HFFc6 (cell line): ENCODE measurements at places on chromosomes 3 and 15. TPM values are rescaled to one million over a fixed set of nuclear protein-coding genes. Genes with fewer than 3 reads are reported as not detected.

- peaks cover 7% of the 10 kb centered on the region for H3K4me1 ChIP-seq
- H3K27ac ChIP-seq: no peak overlapping the region
- peak; percentile 33 for DNase-seq
- H3K4me3 ChIP-seq: no peak overlapping the region
- no peaks in the 10 kb centered on the region for H3K27me3 ChIP-seq
These were observed 18.5 kb upstream of the C3orf62 start for GRCh38 chr3:49295489-49296058.

- no peak for DNase-seq
- peaks cover 33% of the 10 kb centered on the region for H3K4me1 ChIP-seq
- H3K4me3 ChIP-seq: no peak overlapping the region
- no peaks in the 10 kb centered on the region for H3K36me3 ChIP-seq
- peaks cover 1% of the 10 kb centered on the region; the same call in 1 of the 2 replicates for H3K27me3 ChIP-seq
These were observed 256.5 kb upstream of the CBLB start for GRCh38 chr3:106125321-106125720.

DNA sequence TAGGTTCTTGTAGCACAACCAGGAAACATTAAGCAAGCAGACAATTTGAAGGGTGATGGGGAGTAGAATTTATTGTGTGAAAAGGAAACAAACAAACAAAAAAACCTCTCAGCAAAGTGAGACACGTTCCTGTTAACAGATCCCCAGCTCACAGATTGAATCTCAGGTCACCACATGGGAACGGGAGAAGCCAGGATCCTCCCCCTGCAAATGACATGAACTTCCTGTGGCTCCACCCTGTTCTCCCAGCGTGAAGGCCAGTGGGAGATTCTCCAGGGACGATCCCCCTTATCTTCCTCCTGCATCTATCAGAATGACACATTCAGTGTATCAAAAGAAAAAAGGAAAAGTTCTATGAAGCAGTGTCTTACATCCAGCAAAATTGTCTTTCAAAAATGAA is 1488.1 kb downstream of the OTOL1 start:
- peaks cover 20% of the 10 kb centered on the region; the same call in 1 of the 2 replicates for H3K4me1 ChIP-seq
- no peak for DNase-seq
- peak overlapping the region; percentile 2; the same call in 1 of the 2 replicates for H3K27ac ChIP-seq
- peaks cover 4% of the 10 kb centered on the region; the same call in 1 of the 2 replicates for H3K36me3 ChIP-seq

Gene MME
- 49.5 to 85.5 TPM (median 55.0 TPM) in 3 replicates for total RNA-seq

- peaks cover 16% of the 10 kb centered on the region for H3K36me3 ChIP-seq
- peak overlapping the region; percentile 95 for H3K4me3 ChIP-seq
- peak overlapping the region; percentile 98 for H3K27ac ChIP-seq
- peaks cover 10% of the 10 kb centered on the region for H3K27me3 ChIP-seq
These were observed 5.5 kb downstream of the CSRNP1 start for GRCh38 chr3:39147711-39148434.

GRCh38 chr3:140216249-140216648 is 281.3 kb downstream of the CLSTN2 start:
- H3K4me1 ChIP-seq: no peaks in the 10 kb centered on the region
- no peak for DNase-seq
- H3K27ac ChIP-seq: no peak overlapping the region

GRCh38 chr15:25391971-25392721 is 46.7 kb downstream of the UBE3A start:
- no peak overlapping the region for H3K27ac ChIP-seq
- H3K36me3 ChIP-seq: peaks cover 30% of the 10 kb centered on the region
- no peak overlapping the region for H3K4me3 ChIP-seq

GRCh38 chr15:23403550-23403949 is 43.5 kb downstream of the GOLGA6L2 start:
- H3K4me1 ChIP-seq: no peaks in the 10 kb centered on the region
- H3K27ac ChIP-seq: no peak overlapping the region
- DNase-seq: no peak
- no peak overlapping the region for H3K4me3 ChIP-seq
- no peaks in the 10 kb centered on the region for H3K36me3 ChIP-seq
- H3K27me3 ChIP-seq: peaks cover 2% of the 10 kb centered on the region; the same call in 1 of the 2 replicates

- H3K27me3 ChIP-seq: no peaks in the 10 kb centered on the region
- no peaks in the 10 kb centered on the region for H3K4me1 ChIP-seq
- H3K36me3 ChIP-seq: peaks cover 15% of the 10 kb centered on the region; the same call in 1 of the 2 replicates
- H3K4me3 ChIP-seq: no peak overlapping the region
These were observed 74.1 kb downstream of the CHL1 start for GRCh38 chr3:270688-271087.

DNA sequence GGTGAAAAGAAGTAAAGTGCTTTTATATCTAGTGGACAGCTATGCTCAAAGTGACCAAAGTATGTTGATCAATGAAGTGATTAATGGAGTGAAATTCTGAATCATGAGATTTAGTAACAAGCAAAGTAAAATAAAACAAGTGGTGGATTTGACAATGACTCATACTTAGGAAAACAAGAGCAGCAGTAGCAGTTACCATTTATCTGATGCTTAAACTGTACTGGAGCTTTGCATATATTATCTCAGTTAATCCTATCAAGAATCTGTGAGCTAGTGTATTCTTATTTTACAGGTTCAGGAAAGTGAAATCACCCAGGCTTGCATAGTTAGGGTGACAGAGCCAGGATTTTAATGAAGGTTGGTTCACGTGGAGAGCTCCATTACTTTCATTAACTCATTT is 50.6 kb upstream of the SPATA16 start:
- H3K36me3 ChIP-seq: peaks cover 3% of the 10 kb centered on the region; the same call in 1 of the 2 replicates
- H3K4me3 ChIP-seq: no peak overlapping the region
- no peak overlapping the region for H3K27ac ChIP-seq

DNA sequence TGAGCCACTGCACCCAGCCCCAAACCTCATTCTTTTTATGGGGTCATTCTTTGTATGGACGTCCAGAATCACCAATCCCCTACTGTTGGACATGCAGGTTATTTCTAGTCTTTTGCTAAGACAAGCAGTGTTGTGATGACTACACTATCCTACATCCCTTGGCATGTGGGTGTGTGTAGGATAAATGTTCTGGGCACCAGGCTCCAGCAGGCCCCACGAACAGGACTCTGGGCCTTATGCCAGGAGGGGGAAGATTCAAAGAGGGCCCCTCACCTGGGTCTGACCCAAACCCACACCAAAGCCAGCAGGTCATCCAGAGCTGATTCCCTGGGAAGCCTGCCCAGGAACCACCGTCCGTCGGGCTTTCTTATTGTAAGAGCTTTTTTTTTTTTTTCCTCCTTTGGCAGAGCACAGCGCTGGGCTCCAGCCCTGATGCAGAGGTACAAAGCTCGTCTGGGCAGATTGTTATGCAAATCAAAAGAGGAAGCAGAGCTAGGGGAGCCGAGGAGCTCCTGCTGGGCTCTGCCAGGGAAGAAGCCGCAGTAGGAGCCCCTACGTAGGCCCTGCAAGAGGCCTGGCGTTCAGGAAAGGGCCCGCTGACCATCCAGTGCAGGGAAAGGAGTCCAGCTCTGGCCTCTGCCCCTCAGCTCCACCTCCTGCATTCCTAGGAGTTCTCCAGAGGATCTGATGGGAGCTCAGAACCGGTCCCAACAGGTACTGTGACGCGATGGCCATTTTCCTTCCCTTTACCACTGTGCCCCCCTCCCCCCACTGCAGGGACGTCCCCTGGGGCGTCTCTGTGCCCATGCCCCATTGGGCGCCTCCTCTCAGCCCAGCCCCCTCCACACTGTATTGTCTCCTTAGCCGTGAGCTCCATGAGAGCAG is 29.0 kb upstream of the FURIN start:
- peaks cover 8% of the 10 kb centered on the region for H3K4me1 ChIP-seq
- no peak overlapping the region for H3K4me3 ChIP-seq
- H3K27me3 ChIP-seq: no peaks in the 10 kb centered on the region; the same call in none of the 2 replicates
- H3K27ac ChIP-seq: no peak overlapping the region
- no peaks in the 10 kb centered on the region for H3K36me3 ChIP-seq

Gene MUC4
- not detected in 2 replicates for total RNA-seq

DNA sequence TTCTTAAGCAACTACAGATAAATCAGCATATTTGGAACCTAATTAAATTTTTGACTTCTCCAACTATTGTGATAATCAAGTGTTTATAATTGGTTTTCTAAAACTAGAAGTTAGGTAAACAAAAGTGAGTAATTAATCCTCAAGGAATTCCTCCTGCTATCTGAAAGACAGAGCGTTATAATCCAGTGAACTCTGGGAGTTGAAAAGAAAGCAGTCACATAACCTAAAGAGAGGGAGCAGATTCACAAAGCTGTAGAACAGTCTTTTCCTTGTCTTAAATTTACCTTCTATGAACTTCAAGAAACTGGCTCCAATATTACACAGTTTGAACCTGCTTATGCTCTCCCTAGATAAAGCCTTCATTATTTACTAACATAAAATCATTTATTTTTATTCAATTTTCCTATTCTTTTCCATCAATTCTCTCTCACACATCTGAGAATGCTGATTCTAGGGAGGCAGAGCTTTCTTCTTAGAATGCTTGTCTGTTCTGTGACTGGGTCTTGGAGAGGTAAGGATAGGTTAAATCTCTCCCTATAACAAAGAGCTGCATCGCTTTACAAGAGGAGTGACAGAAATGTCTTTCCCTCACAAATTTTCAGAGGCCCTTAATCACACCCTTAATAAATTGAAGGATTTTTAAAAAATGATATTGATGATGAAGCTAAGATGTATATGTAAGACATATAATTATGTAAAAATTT is 132.8 kb downstream of the TUSC7 start:
- DNase-seq: no peak
- no peak overlapping the region for H3K27ac ChIP-seq
- H3K36me3 ChIP-seq: no peaks in the 10 kb centered on the region; the same call in 1 of the 2 replicates
- H3K4me3 ChIP-seq: no peak overlapping the region

DNA sequence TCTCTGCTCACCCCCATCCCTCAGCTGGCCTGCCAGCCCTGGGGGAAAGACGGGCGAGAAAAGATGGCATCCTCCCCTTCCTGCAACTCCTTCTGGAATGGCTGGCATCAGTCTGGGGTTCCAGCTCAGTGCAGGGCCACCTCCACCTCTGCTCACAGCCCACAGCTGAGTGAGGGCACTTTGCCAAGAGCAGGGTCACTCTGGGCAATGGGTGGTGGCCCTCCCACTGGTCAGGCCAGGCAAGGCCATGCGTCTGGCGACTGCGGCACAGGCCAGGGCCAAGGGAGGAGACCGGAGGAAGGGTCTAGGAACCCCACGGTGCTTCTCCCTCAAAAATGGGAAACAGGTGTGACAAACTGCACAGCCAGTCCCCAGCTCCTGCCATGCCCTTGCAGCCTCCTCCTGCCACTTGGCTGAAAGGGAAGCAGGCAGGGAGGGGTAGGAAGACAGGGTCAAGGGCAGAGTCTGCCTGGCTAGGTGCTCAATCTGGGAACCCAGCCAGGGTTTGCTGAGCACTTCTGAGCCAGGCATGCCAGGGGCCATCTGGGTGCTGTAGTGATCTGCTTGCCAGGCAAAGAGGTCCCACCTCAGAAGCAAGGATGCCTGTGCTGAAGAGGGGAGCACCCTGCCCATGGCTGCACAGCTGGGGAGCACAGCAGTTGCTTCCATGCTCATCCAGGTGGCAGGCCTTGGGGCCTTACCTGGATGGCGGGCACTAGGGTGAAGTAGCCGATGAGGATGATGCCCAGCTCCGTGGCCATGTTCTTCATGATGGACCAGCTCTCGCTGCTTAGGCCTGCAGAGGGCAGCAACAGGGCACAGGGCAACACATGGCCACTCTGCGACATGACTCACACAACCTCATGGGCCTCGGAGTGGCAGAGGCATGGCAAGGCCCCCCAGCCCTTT is 41.2 kb downstream of the PTPN23 start:
- H3K4me1 ChIP-seq: peaks cover 17% of the 10 kb centered on the region
- H3K27me3 ChIP-seq: peaks cover 10% of the 10 kb centered on the region
- H3K27ac ChIP-seq: peak overlapping the region; percentile 76
- peaks cover 5% of the 10 kb centered on the region for H3K36me3 ChIP-seq

Gene CSPG4
- total RNA-seq: 76.6 to 96.9 TPM (median 85.0 TPM) in 3 replicates

Gene ASB14
- total RNA-seq: not detected in 3 replicates

DNA sequence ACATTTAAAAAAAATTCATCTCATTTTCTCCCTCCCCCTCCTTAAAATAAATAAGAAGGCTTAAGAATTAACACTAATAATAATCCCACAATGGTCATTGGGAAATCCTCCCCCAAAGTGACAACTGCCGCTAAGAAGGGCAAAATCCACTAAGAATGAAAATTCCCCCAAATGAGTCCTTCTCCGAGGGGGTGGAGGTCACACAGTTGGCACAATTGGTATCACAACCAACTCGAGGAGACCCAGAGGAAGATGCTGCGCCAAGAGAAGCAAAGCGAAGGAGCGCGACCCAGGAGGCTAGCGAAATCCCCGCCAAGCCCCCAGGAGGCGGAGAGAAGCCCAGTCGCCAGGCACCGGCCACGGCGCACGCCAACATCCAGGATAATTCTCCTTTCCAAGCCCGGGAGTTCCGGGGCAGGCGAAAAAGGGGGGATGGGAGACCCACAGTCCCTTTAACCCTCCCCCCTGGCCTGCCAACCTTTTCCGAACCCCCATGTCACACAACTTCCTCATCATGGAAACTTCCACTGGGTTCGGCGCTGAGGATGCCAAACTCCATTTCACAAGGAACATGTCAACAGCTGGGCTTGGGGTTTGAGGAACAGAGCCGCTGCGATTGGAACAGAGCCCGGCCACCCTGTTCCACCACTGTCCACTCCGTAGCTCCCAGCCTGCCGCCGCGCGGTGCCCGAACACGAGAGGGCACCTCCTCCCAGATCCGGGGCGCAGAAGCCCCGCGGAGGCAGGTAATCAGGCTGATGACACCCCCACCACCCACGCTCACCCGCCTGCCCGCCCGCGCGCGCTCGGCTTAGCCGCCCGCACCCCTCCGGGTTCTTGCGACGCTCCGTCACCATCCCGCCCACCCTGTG is 668 bp downstream of the THRB start:
- H3K27ac ChIP-seq: no peak overlapping the region
- H3K4me3 ChIP-seq: no peak overlapping the region
- H3K4me1 ChIP-seq: no peaks in the 10 kb centered on the region

GRCh38 chr3:24494618-24495325 is at the start of gene THRB:
Gene THRB, minus strand, starts transcription at chr3:24494850.
- peaks cover 15% of the 10 kb centered on the region for H3K27me3 ChIP-seq
- H3K4me1 ChIP-seq: no peaks in the 10 kb centered on the region
- no peak within 1 kb of the TSS for H3K4me3 ChIP-seq
- H3K36me3 ChIP-seq: no peaks in the 10 kb centered on the region

DNA sequence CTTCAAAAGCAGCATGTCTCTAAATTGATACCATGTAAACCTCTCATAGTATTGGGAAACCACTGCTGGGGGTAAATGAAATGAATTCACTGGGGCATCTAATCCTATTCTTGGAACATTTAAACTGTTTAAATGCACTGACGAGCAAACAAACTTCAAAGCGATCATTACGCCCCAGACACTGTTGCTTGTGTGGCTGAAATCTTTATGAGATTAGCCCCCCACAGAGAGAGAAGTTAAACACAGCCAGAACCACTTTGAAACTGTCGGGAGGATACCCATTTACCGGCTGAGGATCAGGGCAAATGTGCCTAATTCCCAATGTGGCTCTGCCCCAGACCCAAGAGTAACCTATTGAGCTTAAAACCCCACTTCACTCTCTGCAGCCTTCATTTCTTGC is 308.4 kb upstream of the CDIN1 start:
- no peaks in the 10 kb centered on the region; the same call in 1 of the 2 replicates for H3K4me1 ChIP-seq
- H3K4me3 ChIP-seq: no peak overlapping the region

Gene CPNE9
- total RNA-seq: not detected in 3 replicates

Gene MRPL46
- 28.2 to 29.5 TPM (median 28.5 TPM) in 3 replicates for total RNA-seq

Gene SCN11A
- not detected in 3 replicates for total RNA-seq

GRCh38 chr3:174083706-174084105 is 686.2 kb downstream of the NLGN1 start:
- no peak for DNase-seq
- peaks cover 2% of the 10 kb centered on the region; the same call in 1 of the 2 replicates for H3K27me3 ChIP-seq
- peaks cover 5% of the 10 kb centered on the region; the same call in 1 of the 2 replicates for H3K36me3 ChIP-seq

GRCh38 chr3:167653155-167653554 is 587 bp downstream of the WDR49 start:
- no peaks in the 10 kb centered on the region for H3K36me3 ChIP-seq
- no peak overlapping the region for H3K4me3 ChIP-seq
- no peaks in the 10 kb centered on the region for H3K27me3 ChIP-seq
- H3K27ac ChIP-seq: no peak overlapping the region
- no peaks in the 10 kb centered on the region for H3K4me1 ChIP-seq
- DNase-seq: no peak
